ENCODE measurements at places on chromosomes 3 and 15.

- no peak for DNase-seq
Observed at GRCh38 chr3:188280627-188281026, 126.7 kb downstream of the LPP start.

DNA sequence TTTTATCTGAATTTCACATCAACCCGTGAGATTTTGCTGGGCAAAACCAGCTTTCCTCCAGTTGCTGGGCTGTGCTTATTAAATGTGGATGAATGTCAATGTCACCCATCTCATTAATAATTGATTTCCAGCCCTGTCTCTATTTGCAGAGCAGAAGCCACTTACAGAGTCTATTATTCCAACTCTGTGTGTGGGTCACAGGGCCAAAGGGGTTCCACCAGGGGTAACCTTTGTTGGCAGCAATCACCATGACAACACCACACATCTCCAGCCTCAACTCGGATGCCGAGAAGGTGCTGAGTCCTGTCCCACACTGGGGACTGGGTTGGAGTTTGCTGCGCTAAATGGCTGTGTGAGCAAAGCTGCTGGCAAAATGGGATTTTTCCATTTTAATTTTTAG lies 51.1 kb upstream of the WNT5A start:
- no peak for DNase-seq

GRCh38 chr3:120559242-120560061 lies 36.7 kb upstream of the NDUFB4 start:
- DNase-seq = no peak

GRCh38 chr3:45864760-45865519 lies 21.4 kb upstream of the CCR9 start:
- peak; percentile 39 for DNase-seq

- DNase-seq = no peak
Observed at GRCh38 chr15:99425657-99426301, 140.0 kb upstream of the MEF2A start.

DNA sequence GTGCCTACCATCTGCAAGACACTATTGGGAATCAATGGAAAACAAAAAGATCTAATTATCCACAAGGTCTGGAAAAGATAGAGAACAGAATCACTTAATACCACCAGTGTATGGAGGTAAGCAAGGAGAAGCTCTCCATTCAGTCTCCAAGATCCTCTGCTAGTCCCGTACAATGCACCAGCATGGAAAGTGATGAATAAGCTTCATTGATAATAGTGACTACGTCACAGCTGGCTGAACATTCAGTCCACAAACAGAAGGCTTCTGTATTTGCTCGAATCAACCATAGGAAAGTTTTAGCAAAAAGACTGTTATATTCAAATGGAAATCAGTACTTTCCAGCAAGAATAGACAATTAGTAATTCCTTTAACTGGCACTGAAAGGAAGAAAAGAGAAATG lies 42.9 kb downstream of the IGSF11 start:
- DNase-seq = no peak

DNA sequence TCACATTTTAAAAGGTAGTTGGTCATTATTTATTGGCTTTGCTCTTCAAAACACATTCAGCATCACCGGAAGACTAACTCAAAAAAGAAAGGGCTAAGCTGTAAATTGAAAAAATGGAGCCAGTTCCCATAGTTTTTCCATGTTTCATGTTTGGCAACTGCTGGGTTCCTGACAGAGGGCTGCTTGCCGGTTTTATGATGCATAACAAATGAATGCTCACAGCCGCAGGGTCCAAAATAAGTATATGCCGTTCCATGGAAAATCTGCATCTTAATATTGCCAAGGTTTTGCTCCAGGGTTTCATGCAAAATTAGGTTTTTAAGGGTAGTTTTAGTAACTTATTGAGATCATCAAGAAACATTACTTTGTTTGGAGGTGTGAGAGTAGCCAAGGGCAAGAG lies 15.8 kb downstream of the SLC12A1 start:
- peak; percentile 2 for DNase-seq

- DNase-seq = no peak
Observed at GRCh38 chr15:82804575-82804949, 1.3 kb downstream of the FSD2 start.

- DNase-seq = no peak
Observed at GRCh38 chr15:101113114-101114005, 138.5 kb downstream of the CHSY1 start.

DNA sequence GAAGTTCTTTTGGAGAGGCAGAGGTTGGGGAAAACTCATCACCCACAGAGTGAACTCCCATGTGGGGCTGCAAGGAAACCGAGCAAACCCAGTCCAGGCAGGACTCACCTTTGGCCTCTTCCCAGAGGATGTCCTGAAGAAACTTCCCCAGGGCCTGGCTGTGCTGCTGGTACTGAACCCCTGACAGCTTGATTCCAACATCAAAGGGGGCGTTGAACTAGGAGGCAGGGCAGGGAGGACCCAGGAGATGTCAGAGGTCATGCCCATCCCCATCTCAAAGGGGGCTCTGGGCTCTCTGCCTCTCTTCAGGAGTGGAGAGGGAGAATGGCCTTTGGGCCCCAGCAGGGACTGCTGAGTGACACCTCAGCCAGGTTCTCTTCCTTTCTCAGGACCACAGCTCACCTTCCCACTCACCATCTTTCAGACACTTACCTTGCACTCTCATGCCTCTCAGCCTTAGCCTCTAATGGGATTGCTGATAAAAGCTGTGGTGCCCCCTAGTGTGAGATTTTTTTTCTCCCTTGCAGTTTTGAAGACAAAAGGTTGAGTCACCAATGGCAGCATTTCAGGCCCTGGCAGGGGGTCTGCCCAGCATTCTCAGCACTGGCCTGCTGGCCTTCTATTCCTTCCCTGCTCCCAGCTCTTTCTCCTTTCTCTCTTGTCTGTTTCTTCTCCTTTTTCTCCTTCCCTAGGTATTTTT lies 6.0 kb downstream of the GHRL start:
- DNase-seq = peak; percentile 2

DNA sequence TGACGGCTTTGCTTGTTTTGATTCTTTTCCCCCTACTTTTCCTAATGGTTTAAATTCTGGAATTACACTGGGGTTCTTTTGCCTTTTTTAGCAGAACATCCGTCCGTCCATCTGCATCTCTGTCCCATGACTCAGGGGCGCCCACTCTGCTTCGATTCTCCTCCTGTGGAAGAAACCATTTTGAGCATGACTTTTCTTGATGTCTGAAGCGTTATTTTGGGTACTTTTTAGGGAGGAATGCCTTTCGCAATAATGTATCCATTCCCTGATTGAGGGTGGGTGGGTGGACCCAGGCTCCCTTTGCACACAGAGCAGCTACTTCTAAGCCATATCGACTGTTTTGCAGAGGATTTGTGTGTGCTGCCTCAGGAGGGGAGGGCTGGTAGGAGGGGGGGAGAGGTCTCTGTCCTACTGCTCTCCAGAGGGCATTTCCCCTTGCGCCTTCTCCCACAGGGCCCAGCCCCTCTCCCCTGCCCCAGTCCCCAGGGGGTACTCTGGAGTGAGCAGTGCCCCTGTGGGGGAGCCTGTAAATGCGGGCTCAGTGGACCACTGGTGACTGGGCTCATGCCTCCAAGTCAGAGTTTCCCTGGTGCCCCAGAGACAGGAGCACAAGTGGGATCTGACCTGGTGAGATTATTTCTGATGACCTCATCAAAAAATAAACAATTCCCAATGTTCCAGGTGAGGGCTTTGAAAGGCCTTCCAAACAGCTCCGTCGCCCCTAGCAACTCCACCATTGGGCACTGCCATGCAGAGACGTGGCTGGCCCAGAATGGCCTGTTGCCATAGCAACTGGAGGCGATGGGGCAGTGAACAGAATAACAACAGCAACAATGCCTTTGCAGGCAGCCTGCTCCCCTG lies 19.5 kb upstream of the BSN start:
- no peak for DNase-seq

GRCh38 chr3:39260318-39260717 lies 19.5 kb downstream of the CX3CR1 start:
- DNase-seq = no peak

- DNase-seq = no peak
Observed at GRCh38 chr3:129486664-129487035, 41.8 kb upstream of the RHO start.

DNA sequence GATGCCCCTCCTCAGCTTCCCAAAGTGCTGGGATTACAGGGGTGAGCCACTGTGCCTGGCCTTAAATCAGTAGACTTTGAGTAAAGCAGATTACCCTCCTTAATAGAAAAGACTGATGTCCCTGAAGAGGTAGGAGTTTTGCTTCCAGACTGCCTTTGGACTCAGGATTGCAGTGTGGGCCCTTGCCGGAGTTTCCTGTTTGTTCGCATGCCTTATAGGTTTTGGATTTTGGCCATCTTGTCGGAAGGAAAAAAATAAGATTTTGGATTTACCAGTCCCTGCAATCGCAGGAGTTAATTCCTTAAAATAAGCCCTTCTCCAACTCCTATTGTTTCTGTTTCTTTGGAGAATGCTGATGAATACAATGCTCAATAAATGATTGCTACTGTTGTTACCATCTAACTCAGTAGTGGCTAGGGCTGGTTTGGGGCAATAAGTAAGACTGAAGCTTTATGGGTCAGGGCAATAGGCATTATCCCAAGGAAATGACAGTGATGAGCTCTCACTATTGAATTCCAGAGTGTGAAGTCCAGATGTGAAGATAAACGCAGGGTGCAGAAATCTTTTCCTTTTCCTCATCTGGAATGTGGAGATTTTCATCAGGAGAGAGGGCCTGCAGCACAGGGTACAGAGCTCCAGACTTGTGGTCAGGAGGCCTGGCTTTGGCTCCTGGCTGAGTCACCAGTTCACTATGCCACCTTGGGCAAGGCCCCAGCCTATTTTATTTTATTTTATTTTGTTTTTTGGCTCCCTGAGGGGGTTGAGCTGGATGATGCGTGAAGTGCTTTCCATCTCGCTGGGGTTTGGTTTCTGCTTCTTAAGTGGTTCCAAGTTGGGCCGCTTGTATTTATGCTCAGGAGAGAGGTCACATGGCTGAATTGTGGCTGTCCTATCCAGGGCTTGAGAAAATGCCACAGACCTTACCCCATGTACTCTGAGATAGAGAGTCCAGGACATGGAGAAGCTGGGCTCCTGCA lies 25.3 kb downstream of the FOXL2 start:
- DNase-seq = no peak

DNA sequence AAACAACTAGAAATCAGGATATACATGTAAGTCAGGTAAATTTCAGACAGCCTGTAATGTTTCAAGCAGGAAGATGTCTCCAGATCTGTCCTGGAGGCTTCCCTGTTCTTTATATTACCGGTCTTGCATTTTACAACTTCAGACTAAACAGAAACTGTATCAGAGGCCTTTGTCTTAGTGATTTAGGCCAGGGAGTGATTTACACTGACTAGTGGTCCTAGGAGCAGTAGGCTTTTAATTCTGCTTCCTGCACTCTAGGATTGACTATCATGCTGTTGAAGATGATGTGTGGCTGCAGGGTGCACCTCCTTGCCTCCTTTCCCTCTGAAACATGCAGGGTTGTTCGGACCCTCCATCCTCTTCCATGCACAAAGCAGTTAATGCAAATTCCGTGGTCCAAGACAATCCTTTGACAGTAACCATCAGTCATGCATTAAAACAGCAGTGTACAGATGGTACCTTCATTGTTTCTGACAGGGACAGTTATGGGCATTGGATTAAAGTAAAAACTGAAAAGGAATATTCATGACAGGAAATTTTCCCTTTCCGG lies 27.6 kb downstream of the CHRNA7 start:
- DNase-seq = no peak

GRCh38 chr15:91032919-91033803 lies 10.8 kb upstream of the VPS33B start:
- peak; percentile 6 for DNase-seq

DNA sequence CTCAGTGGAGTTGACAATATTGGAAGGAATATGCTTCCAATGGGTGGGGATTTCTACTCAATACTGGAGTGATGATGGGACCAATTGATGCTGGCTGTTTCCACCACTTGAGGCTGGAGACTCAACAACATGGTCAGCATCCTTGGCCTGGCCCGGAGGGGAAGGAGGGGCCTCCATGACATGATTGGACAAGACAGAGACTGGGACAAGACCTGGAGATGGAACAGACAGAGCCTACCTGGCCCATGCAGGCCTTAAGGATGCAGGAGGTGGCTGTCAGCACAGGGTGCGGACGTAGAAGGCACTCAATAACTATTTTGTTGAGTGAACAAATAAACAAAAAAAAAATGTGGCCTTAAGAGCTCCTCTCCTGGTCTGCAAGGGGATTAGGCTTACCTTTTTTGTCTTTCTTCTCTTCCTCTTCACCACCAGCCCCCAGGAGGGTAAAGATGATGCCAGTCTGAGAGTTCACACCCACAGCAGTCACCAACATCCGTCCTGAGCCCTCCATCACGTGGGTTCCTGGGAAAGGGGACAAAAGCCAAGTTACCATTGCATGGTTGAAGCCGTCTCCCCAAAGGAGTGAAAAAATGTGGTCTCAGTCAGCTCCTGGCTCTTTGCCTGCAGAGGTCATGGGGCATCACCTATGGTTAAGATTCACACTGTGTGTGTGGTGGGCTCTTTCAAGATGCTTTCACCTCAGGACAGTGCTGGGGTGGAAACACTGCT lies 67.1 kb upstream of the SEC13 start:
- no peak for DNase-seq

- DNase-seq = no peak
Observed at GRCh38 chr15:45144775-45145174, 15.0 kb downstream of the DUOX1 start.

DNA sequence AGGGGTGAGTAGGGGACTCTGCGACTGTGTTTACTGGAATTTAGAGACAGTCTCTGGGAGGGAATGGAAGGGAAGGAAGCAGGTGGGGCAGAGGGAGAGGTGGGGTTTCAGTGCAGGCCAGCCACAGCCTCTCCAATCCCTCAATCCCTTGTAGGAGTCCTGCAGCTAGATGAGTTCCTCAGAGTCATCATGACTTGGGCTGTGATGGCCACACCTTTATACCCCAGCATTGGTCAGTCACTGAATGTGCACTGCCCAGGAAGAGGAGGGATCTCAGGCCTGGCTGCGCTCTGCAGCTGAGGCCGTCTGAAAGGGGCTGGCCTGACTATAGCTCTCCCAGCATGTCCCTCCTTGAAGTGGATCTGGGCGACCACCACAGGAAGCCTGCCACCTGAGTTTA lies 67.3 kb upstream of the GLCE start:
- DNase-seq = no peak

- no peak for DNase-seq
Observed at GRCh38 chr3:64900156-64900555, 212.4 kb upstream of the ADAMTS9 start.

DNA sequence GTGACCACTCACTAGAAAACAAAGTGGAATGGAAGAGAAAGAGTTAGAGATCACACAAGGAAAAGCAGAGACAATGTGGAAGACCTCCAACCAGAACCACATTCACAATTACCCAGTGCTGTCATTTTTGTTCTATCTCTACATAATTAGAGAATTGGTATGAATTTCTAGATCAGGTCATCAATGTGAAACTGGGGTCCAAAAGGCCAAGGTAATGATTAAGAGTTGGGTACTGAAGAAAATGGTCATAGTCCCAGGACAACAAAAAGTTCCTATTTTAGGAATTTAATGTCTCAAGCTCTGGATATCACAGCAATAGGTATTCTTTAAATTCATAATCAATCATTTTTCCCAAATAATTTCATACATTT lies 84.7 kb upstream of the PPIB start:
- no peak for DNase-seq

GRCh38 chr3:100400419-100400779 lies 490 bp downstream of the TOMM70 start:
- DNase-seq = no peak
